ENCODE measurements at places on chromosomes 7 and 10. TPM values are rescaled to one million over a fixed set of nuclear protein-coding genes. Genes with fewer than 3 reads are reported as not detected.

Gene DRGX
- not detected for polyA plus RNA-seq

Gene CPED1
- polyA plus RNA-seq: 43.4 TPM

Gene ADIRF
- 8.9 TPM for polyA plus RNA-seq

Gene NPY4R2
- polyA plus RNA-seq: not detected

Gene ASCC1
- 45.2 TPM for polyA plus RNA-seq

Gene AMPH
- polyA plus RNA-seq: 20.0 TPM

Gene KCND2
- polyA plus RNA-seq: 2.9 TPM

Gene ELOVL3
- polyA plus RNA-seq: 2.9 TPM

Gene CCDC172
- polyA plus RNA-seq: not detected

Gene OPN1SW
- polyA plus RNA-seq: 2.2 TPM

Gene RBM48
- polyA plus RNA-seq: 20.3 TPM

Gene GIGYF1
- 42.7 TPM for polyA plus RNA-seq

Gene CAV1
- 27.3 TPM for polyA plus RNA-seq

Gene OR6V1
- not detected for polyA plus RNA-seq

Gene AS3MT
- polyA plus RNA-seq: 21.8 TPM

Gene C7orf33
- polyA plus RNA-seq: not detected

Gene H2BK1
- not detected for polyA plus RNA-seq

Gene NKX1-2
- not detected for polyA plus RNA-seq

Gene CALML5
- polyA plus RNA-seq: not detected

Gene CYP26C1
- 0.05 TPM for polyA plus RNA-seq

Gene MOGAT3
- polyA plus RNA-seq: 0.90 TPM

Gene RAB19
- 2.9 TPM for polyA plus RNA-seq

Gene CAMK2B
- polyA plus RNA-seq: 1.7 TPM

Gene ABCC2
- polyA plus RNA-seq: 15.2 TPM

Gene EBLN1
- polyA plus RNA-seq: not detected

Data from left kidney (tissue), 8 donors.